ENCODE measurements at places on chromosomes 7 and 10.

GRCh38 chr7:37671876-37672275 is 11.7 kb upstream of the GPR141 start:
- no peak for DNase-seq

DNA sequence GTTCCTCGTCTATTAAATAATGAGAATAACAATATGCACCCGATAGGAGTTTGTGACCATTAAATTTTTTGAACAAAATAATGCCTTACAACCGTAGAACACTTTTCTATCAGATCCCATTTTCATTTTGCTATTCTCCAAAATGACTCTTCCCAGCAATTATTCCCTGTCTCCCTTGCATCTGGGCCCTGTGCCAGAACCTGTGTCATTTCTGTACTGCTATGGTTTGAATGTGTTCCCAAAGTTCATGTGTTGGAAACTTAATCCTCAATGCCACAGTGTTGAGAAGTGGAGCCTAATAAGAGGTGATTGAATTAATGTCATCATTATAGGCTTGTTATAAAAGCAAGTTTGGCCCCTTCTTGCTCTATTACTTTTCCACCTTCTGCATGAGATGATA is 33.2 kb upstream of the SMNDC1 start:
- no peak for DNase-seq

DNA sequence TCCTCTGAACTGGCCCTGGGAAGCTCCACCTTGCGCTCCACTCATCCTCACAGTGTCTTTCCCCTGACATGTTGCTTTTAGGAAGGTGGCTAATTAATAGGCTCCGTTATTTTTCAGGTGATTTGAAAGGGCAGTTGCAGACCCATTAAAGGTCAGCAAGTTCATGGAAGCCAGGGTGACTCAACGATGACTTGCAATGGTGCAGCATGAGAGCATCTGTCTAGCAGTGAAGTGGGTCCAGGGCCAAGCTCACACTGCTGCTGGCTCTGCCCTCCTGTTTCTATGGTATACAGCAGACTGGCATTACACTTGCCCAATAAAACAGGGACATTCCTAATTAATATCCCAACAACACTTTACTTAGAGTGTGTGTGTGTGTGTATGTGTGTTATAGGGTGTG is 68.8 kb upstream of the WDR11 start:
- no peak for DNase-seq

DNA sequence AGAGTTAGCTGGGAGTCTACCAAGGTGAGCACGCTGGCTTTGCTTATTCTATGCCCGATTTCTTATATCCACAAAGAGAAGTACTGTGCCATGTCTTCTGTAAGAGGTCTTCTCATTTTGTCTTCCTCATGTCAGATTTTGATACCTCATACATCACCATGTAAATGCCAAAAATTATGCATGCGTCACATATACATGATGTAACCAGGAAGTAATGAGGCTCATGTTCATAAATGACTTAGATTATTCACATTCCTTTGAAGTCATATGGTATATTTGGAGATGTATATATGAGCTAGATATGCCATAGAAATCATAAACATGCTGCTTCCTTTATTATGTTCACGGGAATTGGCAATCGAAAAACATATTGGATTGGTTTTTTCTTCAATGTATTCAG is 97.7 kb upstream of the CELF2 start:
- DNase-seq: no peak

- no peak for DNase-seq
These were observed 28.1 kb upstream of the TRIL start for GRCh38 chr7:28986028-28986764.

GRCh38 chr10:45249978-45250693 is 65.3 kb downstream of the OR13A1 start:
- DNase-seq: peak; percentile 49

DNA sequence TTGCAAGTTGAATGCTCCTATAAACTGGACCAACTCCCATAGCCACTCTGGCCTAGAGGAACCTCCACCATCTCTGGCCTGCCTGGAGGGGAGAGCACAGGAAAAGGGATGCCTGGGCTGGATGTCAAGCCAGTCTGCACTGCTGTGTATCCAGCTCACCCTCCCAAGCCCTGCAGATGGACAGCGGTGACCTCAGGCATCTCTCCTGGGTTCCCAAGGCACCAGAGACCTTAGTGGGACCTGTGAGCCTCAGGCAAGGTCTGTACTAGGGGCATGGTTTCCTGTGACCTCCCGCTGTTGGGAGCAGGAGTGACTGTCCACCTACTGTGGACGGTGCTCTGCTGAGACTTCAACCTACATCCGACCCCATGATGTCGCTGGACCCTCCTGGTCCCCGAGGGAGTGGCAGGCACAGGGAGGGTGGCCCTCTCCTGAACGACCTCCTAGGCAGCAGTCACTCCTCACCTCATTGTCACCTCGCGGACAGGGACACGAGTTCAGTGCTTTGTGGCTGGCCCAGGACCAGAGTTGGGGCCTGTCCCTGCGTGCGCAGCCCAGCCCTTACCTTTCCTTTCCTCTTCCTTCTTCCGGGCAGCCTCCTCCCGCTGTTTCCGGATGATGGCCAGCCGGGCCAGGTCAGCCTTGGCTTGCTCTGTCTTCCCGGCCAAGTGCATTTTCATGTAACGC is 11.0 kb downstream of the PDAP1 start:
- DNase-seq: no peak

- DNase-seq: no peak
These were observed 2.9 kb downstream of the POLM start for GRCh38 chr7:44079331-44080021.

- no peak for DNase-seq
These were observed 240.1 kb downstream of the SFMBT2 start for GRCh38 chr10:7170626-7171322.

DNA sequence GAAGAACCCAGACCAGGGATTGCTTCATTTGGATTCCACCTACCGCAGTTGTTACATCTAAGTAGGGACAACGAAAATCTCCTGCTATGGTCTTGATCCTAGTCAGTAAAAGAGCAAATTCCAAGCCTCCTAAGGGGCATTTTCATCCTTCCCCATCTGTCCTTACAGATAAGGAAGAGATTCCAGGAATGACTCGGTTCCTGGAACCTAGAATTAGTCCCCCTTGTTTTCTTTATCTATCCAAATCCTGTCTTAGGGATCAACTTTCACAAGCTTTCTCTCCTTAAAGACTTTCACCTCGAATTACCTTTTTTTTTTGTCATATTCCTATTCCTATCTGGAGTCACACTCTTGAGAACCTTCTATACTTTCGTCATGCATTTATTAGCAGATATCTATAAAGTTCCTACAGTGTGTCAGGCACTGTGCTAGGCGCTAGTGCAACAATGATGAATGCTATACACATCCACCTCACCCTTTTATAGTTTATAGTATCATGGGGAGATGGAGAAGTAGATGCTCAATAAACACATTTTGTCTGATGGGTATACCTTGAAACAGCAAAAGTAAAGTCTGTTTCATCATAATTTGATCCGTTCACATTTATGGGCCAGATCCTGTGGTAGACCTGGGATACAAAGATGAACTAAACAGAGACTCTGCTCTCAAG is 39.2 kb downstream of the LAMB4 start:
- no peak for DNase-seq

DNA sequence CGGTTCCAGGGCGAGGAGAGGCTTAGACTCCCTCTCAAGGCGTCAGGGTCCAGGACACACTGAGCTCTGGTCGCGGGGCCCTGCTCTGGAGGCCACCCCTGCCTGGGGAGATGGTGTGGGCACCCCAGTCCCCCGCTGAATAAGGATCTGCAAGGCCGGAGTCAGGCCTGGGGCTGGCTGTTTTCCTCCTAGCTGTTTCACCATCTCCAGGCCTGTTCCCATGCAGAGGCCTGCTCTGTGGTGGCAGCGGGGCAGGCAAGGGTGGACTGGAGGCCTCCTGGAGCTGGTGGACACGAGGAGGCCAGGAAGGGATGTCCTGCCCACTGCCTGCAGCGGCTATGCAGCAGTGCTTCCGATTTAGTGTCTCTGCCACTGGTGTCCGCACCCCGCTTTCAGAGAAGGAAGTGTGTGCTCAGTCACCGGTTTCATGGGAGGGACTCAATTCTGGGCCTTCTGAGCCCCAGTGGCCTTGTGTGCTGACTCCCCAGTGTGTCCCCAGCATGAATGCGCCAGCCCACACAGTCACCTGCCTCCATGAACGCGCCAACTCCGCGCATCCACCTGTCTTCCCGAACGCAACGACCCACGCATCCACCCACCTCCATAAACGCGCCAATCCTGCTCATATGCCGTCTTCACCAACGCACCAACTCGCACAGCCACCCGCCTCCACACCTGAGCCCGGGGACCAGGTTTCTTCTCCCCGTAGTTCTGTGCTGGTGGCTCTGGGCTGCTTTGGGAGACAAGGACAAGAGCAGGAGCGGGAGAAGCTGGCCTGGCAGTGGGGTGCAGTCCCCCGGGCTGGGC is 14.5 kb upstream of the GPR146 start:
- no peak for DNase-seq

GRCh38 chr10:74445493-74445892 is 294.5 kb downstream of the ADK start:
- DNase-seq: no peak

DNA sequence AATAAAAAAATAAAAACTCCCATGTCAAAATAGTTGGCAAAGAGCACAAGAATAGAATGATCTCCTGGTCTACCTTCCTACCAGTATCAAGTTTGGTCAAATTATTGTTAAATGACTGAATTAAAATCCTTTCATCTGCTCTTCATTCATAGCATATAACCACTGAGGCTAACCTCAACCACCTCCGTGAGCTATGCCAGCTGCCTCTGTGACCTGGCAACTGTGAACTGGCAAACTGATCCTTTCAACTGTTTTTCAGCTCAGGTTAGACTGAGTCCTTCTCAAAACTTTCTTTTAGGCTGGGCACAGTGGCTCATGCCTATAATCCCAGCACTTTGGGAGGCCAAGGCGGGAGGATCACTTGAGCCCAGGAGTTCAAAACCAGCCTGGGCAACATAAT is 36.1 kb downstream of the NUDCD3 start:
- DNase-seq: no peak

- DNase-seq: no peak
These were observed 7.8 kb downstream of the KCND2 start for GRCh38 chr7:120280743-120281142.

DNA sequence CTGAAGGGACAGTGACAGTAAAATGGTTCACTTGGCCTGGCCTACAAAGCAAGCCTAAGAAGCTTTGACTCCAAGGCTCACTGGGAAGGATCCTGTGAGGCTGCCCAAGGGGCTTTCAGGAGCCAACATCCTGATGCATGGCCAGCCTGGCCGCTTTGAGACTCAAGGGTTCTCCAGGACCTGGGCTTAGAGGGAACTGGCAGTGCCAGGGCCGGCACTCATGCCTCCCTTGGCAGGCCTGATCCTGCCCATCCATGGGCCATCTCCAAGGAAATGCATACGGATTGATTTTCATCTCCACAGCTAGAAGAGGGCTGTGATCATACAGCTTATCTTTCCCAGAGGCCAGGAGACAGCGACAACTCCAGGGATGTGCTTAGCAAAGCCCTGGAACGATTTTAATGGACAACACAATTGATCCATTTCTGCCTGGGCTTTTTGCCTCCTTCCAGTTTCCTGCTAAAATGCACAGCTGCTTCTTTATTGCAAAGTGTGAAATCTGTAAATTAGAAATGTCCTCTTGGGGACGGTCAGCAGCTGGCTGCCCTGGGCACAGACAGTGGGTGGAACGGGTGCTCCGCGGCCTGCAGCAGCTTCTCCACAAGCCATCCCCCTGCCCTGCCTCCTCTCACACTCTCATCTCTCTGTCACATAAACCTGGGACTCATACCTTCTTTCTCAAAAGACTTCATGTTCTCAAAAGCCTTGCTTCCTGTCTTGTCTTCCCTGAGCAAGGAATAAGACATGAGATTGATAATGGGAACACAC is 288.5 kb downstream of the GRID1 start:
- DNase-seq: no peak

- no peak for DNase-seq
These were observed 47.8 kb downstream of the SHH start for GRCh38 chr7:155764438-155764793.

GRCh38 chr10:112446055-112446854 is 459 bp downstream of the ZDHHC6 start:
- DNase-seq: no peak

- no peak for DNase-seq
These were observed 242.7 kb upstream of the SEMA3C start for GRCh38 chr7:81161451-81162075.

- no peak for DNase-seq
These were observed 110.1 kb upstream of the PITRM1 start for GRCh38 chr10:3282674-3283017.

DNA sequence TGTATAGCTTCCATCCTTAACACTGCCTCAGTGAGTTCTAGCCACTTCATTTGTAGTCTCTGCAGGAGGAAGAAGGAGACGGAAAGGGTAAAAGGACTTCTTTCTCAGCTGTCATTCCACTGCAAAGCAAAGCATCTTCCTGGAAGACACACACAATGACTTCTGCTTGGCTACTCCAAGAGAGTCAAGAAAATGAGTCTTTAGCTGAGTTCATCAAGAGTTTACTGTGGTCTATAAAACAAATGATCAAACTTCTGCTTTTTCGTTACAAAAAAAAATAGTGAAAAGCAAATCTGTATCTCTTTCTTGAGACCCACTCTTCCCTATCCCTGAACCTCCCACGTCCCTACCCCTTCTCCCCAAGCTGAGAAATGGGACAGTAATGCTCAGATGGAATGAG is 205.0 kb upstream of the AHR start:
- no peak for DNase-seq

DNA sequence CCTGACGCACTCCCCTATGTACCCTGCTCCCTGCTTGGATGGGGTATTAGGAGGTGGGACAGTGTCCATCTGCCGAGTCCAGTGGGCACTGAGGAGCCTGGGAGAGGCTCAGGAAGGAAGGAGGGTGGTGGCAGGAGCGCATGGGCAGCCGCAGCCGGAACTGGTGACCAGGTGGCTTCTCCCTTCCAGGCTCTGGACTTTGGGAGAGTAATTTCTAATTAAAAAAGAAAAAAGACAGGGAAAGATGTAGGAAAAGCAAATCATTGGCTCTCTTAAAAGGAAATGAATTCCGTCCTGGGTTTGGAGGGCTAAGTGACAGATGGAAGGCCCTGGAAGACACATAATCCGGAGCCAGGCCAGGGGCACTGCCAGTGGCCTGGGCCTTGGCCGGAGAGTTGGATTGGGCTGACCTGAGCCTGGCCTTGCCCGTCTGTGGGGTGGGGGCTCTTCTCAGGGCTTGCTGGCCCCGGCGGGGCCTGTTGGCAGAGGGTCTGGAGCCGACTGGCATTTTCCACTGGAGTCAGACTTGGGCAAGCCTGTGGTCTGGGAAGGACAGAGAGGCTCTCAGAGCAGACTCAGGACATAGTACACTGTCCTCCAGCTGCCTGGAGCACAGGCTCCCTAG is 63.0 kb downstream of the NEURL1 start:
- no peak for DNase-seq

GRCh38 chr10:6918305-6918704 is 338.2 kb upstream of the PRKCQ start:
- DNase-seq: no peak

GRCh38 chr10:80075781-80076180 is 2.7 kb upstream of the TMEM254 start:
- no peak for DNase-seq

- DNase-seq: no peak
These were observed 77.5 kb downstream of the FOXL3 start for GRCh38 chr7:367351-367901.

GRCh38 chr10:104393387-104393786 is 39.8 kb downstream of the CFAP58 start:
- no peak for DNase-seq
